ENCODE measurements at places on chromosomes 6 and 20.

DNA sequence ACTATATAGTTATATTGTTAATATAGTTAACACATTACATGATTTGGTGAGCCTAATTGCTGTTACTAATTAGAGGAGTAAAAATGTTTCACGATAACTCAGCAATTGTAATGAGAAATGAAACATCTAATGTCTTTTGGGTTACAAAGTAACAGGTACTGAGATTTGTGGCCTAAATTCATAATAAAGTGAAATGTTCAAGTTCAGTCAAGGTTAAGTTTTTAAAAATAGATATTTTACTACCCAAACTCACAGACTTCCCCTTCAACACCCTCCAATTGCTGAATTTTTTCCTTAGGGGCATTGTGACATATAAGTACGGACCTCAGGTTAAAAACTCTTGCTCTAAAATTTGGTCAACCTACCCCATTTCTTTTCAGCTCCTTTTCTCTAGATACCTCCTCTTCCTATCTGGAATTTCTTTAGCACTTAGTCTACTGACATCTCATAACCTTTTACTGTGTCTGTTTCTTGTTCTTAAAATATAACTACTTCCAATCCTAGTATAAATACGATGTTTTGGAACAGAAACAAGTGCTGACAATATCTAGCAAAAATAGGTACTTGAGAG lies 112.3 kb upstream of the PRSS16 start:
- no peak for DNase-seq

DNA sequence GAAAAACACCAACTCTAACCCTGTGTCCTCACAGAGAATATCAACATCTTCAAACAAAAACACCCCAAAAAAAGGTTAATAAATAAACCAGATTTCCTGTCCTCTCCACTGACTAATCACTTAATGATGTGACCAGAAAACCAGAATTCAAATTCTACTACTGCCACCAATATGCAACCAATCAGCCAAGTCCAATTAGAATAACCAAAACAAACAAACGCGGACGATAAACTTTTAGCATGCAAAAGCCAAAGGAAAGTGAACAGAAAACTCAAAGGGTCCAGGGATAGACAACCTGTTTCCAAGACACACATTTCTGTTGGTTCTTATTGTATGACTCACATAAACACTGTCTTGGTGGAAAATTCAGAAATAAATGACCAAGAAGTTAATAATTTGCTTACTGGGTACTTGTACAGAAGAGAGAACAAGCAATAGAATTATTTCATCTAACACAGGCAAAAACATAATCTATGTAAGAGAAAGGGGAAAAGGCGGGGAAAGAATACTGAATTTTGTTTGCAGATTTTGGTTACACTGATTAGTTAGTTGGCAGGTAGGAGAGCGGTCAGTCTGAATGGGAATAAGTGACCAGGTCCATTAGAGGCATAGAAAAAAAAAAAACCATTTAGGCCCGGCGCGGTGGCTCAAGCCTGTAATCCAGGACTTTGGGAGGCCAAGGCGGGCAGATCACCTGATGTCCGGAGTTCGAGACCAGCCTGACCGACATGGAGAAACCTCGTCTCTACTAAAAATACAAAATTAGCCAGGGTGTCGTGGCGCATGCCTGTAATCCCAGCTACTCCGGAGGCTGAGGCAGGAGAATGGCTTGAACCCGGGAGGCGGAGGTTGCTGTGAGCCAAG lies 34.1 kb downstream of the HFE start:
- no peak for DNase-seq

- no peak for DNase-seq
Measured at GRCh38 chr6:678520-678919, 14.4 kb downstream of the EXOC2 start.

- no peak for DNase-seq
Measured at GRCh38 chr6:22892452-22892851, 323.1 kb downstream of the HDGFL1 start.

GRCh38 chr6:149147938-149148718 lies 169.4 kb upstream of the TAB2 start:
- DNase-seq: no peak

DNA sequence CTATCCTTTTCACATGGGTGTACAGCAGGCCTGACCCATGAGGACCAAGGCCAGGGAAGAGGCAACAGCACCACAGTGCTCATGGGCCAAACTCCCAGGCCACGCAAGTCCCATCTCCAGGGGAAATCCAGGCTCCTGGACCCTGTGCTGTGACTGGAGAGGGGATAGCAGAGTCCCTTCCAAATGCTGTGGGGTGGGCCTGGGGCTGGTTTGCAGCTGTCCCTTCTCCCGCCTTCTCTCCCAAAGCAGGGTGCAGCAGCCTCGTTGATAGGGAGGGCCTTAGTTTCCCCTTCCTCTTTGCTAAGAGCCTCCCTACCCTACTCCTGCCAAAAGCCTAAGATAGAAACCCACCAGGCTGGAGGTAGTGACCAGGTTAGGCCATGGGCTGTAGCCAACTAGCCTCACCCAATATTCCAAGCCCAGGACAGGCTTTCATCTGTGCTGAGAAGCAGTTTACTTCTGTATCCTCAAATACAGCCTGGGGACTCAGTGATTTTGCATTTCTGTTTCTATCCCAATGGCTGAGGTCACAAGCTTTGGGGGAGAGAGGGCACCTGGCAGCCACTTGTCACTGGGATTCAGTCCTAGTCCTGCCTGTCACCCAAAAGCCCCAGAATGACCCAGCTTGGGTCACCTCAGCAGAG lies 1.4 kb downstream of the CTSZ start:
- DNase-seq: no peak

DNA sequence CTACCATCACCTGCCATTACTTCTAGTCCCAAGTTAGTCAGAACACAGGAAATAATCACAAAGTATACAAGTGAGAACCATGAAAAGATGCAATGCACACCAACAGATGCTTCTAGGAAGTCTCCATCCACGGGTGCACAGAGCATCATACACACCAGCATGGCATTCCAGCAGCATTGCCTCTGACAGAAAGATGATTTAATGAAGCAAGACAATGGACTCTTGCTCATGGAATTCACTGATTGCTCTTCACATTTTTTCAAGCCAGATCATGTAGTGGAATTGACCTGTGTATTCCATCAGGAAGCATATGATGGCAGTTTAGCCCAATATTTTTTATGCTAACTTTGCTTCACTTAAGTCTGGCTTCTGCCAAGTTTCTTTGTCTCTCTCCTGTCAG lies 406.3 kb upstream of the RGS17 start:
- DNase-seq: no peak

DNA sequence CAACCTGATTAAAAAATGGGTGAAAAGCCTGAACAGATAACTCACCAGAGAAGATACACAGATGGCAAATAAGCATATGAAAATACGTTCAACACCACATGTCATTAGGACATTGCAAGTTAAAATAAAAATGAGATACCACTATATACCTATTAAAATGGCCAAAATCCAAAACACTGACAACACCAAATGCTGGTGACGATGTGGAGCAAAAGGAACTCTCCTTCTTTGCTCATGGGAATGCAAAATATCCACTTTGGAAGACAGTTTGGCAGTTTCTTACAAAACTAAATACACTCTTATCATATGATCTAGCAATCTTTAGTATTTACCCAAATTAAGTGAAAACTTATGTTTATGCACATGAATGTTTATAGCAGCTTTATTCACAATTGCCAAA lies 100.5 kb upstream of the ARID1B start:
- DNase-seq: no peak

GRCh38 chr6:43738267-43738676 lies 31.7 kb upstream of the VEGFA start:
- DNase-seq: no peak

- DNase-seq: peak; percentile 37
Measured at GRCh38 chr6:159174263-159174969, 5.2 kb downstream of the FNDC1 start.

DNA sequence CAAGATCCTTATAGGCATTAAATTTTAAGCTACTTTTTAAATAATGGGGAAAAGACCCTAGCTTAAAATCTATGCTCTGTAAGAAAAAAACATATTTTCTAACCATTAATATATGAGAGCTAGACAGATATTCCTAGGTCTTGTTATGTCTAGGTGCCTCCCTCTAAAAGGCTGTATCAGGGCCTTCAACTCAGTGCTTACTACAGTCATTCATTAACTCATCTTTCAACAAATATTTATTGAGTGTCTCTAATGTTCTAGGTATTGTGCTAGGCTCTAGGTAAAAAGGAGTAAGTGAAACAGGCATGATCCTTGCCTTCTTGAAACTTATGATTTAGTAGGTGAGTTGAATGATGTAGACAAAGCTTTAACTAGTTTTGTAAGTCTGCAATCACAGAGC lies 6.4 kb upstream of the STX11 start:
- no peak for DNase-seq

GRCh38 chr6:122472022-122472340 lies 374 bp upstream of the SERINC1 start:
- DNase-seq: no peak

DNA sequence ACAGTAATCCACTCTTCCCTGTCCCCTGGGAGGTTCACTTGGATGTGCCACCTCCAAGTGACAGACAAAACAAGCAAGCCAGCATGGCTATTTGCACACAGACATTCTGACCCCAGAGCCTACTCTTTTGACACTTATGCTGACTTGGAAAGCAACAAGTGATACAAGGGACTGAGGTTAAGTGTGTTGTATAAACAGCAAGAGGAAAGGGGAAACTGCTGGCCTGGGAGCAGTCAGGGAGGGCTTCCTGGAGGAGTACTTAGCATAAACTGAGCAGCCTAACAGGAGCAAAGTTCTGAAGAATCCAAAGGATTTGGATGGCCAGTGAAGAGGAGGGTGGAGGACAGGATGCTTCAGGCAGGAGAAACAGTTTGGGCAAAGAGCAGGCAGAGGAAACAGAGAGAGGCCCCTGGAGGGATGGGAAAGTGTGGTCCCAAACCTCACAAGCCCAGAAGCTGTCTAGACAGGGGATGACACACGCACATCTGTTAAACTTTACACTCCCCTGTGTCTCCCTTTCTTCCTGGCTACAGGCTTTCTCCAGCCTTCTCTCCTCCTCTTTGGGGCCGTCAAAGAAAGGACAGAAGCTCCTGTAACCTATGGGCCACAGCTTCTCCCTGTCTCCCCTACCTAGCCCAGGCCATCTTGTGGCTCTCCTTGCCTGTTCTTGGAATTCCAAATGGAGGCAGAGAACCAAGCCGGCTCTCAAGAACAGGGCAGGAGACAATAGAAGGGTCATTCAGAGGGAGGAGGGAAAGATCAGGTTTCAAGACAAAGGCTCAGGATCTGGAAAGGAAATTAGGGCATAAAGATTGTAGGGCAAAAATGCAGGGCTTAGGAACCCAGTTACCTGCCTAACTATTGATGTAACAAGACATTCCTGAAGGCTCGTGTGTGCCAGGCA lies 19.3 kb downstream of the SULF2 start:
- no peak for DNase-seq

- DNase-seq: no peak
Measured at GRCh38 chr6:13484138-13484708, 3.2 kb downstream of the GFOD1 start.

GRCh38 chr6:45076217-45076930 lies 251.8 kb upstream of the RUNX2 start:
- DNase-seq: no peak

DNA sequence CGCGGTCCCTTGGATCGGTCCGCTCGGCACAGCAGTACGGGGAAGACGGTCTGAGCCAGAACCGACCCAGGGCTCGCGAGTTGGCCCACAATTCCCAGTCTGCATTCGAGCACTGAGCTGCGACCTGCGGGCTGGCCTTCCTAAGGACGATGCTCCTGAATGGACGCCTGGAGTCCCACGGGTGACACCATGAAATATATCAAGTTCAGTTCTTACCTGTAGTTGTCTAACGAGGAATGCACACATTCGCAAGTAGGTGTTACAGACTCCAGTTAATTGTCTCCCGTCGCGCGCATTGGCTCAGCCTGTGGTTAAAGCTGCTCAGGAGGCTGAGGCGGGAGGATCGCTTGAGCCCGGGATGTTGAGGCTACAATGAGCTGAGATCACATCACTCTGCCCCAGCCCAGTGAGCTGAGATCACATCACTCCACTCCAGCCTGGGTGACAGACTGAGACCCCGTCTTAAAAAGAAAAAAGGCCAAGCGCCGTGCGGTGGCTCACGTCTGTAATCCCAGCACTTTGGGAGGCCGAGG lies 802 bp downstream of the PEX7 start:
- DNase-seq: no peak

- no peak for DNase-seq
Measured at GRCh38 chr6:47307362-47308197, 2.1 kb downstream of the TNFRSF21 start.

DNA sequence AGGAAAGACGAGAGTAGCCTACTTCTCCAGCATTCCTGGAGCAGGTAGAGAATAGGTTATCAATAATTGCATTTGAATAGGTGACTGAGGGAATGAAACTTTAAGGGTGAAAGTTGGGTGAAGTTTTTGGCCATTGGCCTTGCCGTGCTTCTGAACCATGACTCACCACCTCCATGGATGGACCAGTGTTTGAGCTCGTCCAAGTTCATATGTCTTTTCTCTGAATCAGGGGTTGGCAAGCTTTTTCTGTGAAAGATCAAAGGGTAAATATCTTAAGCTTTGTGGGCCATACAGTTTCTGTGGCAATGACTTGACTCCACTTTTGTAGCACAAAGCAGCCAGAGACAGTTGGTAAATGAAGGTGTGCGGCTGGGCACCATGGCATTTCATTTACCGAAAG lies 31.8 kb downstream of the SNRNP48 start:
- no peak for DNase-seq

DNA sequence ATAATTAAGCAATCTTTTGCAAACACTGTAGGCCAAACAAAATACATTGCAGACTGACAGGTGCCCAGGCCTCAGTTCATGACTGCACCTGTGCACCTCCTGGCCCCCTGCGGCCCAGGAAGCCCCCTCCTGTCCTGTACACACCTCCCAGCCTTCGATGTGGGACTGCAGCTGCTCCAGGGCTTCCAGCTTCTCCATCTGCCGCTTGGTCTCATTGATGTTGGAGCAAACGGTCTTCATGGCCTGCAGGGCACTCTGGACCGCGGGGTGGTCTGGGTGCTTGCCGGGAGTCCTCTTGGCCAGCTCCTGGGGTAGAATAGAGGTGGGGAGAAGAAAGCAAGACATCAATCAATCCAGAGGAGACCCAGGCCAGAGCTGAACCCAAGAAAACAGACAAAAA lies 119.7 kb downstream of the PREX1 start:
- no peak for DNase-seq

GRCh38 chr20:49170714-49171113 lies 17.4 kb downstream of the STAU1 start:
- DNase-seq: no peak

DNA sequence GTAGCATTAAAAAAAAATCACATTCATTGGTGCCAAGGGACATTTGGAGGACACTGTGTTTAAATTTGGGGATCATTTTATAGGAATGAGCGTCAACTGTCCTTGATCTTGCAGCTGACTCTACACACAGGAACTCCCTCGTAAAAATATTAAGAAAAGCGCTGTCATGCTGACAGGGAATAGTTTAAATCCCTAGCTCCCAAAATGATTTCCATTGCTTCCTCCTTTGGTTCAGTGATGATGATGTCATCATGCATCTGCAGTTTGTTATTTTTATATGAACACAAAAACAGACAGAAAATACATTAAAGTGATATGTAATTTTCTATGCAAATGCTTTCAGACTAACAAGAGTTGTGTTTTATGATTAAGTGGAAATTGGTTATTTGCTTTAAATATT lies 275.6 kb downstream of the BTBD9 start:
- DNase-seq: no peak
